HS-5 (cell line): ENCODE measurements at places on chromosomes 2 and 18.

DNA sequence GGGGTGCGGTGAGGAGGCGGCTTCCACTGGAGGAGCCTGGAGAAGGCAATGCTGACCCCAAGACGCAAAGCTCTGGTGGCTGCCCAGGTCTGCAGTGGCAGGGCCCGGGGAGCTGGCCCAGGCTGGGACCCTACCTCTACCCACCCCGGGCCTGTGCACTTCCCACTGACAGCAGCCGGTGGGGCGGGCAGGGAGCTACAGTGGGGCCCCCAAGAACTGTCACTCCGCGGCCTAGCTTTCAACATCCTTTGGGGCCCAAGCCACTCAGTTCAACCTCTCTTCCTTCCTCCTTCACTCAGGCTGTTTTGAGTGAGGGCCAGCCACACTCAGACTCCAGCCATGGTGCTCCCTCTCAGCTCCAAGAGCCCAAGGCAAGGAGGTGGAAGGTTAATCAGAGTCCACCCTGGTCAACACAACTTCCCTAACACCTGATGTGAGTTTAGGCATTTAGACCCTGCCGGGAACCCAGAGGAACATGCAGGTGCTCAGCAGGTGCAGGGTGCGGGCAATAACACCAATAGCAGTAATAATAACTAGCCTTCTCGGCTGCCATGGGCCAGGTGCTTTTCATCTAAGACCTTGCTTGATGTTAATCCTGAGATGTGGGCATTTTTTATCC, 93.6 kb downstream of the ZFP36L2 start:
- DNase-seq: no peak

DNA sequence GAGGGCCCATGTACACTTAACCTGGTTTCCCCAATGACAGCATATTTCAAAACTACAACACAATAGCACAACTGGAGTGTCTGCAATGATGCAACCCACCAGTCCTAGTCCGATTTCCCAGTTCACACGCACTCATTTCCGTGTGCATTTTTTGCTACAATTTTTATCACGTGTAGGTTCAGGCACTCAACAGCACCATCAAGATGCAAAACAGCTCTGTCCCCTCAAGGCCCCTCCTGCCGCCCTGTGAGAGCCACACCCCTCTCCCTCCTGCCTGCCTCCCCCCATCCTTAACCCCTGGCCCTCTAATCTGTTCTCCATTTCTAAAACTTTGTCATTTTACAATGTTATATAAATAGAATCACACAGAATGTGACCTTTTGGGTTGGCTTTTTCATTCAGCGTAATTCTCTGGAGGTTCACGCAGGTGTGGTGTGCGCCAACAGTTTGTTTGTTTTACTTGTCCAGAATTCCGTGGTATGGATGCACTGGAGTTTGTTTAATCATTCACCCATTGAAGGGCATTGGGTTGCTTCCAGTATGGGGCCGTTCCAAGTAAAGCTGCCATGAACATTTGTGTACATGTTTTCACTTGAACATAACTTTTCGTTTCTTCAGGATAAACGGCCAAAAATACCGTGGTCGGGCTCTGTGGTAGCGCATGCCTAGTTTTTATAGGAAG, 8.4 kb downstream of the KCNIP3 start:
- no peak for DNase-seq

DNA sequence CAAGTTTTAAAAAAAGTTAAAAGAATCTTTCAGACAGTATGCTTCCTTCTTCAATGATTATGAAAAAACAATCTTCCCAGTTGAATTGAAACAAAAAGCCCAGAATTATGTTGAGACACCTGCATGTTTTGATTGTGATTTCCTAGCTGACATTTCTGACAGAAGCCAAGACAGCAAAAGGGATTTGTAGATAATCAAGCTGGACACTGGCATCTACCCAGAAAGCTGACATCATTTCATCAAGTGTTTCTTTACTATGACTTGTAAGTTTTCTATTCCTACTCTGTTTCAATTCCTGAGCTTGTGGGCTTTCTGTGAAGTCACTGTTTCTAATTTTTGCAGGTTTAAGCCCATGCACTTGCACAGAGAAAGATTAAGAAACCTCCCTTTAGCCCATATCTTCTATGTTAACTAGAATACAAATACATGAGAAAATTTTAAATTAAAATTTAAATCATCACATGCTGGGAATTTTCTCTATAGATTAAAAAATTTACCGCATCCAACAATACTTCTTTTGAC, 82.9 kb upstream of the CCDC85A start:
- no peak for DNase-seq

- DNase-seq: no peak
Measured at GRCh38 chr18:49486606-49486952, 455 bp downstream of the C18orf32 start.

DNA sequence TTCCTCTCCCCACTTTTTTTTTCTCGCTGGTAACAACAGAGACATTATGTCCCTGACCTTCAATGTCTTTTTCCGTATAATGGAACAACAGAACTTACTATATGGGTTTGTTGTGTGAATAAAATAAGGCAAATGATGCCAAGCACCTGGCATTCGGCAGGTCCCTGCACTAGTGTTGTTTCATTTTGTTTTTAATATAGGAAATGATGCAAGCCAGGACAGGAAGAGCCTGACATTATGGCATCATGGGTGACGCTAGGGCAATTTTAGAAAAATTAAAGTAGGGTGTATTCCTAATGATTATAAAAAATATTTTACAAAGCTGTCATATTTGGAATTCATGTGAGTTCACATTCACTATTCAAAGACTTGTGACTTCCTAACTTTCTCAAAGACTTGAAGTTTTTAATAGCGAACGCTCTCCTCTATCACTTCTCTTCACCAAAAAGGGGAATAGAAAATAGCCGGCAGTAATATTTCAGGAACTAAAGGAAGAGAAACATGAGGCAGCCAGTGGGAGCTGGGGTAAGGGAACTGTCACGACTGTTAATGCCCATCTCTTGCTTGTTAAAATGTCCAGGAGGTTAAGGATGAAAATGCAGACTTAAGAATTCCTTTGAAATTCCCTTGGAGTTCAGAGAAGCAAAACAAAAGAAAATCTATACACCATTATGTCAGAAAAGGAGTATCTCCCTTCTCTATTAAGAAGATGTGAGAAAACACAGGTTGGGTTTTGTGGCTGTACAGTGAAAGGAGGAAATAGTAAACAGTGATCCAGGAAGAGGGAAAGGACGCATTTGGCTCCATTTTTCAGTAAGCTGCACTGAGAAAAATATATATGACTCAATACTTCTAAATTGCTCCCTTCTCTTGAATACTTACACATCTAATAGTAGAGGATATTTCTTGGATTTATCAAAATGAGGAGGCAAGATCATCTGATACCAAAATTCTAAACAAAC, 60.2 kb downstream of the DPP4 start:
- DNase-seq: no peak
